ENCODE measurements at places on chromosomes 12 and 14.
A peak's percentile ranks its signal among the peaks of the same experiment; 100 is the strongest.

DNA sequence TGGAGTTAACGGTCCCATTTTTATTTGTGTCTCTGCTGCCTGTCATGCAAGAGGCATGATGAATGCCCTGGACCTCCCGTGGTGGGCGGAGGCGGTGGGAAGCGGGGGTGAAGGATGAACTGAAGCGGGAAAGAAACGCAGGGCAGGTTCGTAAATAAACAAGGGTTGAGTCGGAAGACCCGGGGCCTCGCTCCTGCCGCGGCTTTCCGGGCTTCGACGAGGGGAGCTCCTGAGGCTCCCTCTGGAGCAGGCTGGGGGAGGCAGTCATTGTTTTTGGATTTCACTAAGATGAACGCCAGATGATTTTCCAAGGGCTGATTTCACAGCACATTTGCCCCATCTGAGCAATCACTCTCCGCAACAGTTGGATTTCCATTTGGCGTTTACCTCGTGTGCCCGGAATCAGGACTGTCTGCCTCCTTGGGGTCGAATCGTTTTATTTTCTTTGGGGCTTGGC is 130.2 kb downstream of the SLC38A6 start:
- no peaks in the 10 kb centered on the region for H3K4me1 ChIP-seq
- H3K4me3 ChIP-seq, result no peak overlapping the region
- no peak for DNase-seq
- no peaks in the 10 kb centered on the region for H3K36me3 ChIP-seq

DNA sequence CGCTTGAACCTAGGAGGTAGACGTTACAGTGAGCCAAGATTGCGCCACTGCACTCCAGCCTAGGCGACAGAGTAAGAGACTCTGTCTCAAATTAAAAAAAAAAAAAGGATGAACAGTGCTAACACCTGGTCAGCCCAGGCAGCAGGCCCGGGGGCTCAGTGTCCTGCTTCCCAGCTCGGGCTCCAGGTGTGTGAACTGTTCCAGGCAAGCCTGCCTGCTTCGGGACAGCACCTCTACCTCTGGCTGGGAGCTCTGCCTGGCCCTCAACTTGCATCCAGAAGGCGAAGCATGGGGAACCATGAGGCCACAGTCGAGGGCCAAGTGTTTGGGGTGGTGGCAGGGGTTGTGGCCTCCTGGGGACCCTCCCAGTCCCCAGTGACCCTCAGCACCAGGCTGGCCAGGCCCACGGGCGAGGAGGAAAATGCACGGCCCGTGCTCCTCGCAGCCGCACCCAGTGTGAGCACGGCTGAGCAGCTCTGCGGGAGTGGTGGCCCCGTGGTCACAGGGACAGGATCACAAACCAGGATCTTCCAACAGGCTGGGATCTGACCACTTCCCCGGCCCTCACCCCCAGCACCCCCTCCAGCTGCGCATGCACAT is 15.5 kb downstream of the CDCA4 start:
- DNase-seq, result no peak
- no peaks in the 10 kb centered on the region for H3K36me3 ChIP-seq
- no peak overlapping the region for H3K4me3 ChIP-seq
- H3K27ac ChIP-seq, result no peak overlapping the region
- no peaks in the 10 kb centered on the region for H3K4me1 ChIP-seq

GRCh38 chr12:131920902-131921840 is 7.9 kb upstream of the PUS1 start:
- no peaks in the 10 kb centered on the region for H3K4me1 ChIP-seq
- DNase-seq, result no peak
- H3K27ac ChIP-seq, result no peak overlapping the region
- no peak overlapping the region for H3K4me3 ChIP-seq
- H3K27me3 ChIP-seq, result no peaks in the 10 kb centered on the region

- no peaks in the 10 kb centered on the region for H3K27me3 ChIP-seq
- no peak overlapping the region for H3K4me3 ChIP-seq
- no peaks in the 10 kb centered on the region for H3K4me1 ChIP-seq
- DNase-seq, result no peak
These were observed 285.0 kb upstream of the RGS6 start for GRCh38 chr14:71647086-71647784.

DNA sequence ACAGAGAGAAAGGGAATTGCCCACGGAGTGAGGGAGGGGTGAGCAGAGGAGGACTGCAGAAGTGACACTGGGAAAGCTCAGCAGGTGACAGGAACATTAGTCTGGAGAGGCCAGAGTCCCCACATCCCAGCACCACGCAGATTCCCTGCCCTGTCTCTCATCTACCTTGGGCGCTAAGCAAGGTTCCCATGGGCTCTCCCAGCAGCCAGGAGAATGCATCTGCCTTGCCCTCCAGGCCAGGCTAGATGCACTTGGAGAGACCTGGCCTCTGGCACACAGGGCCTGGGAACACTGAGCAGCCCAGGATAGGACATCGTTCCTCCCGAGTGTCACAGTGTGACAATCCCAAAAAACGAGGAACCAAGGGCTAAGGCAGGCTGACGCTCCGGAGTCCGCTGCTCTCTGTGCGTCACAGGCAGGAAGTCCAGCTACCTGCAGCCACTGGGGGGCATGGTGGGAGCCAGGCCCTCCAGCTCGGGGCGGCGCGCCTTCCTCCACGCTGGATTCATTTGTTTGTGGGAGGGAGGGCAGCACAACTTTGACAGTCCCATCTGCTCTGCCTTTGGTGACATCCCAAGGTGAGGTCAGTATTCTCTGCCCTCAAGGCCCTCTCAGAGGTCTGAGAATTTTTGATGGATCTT is 5.4 kb upstream of the NGB start:
- no peak overlapping the region for H3K27ac ChIP-seq
- no peak for DNase-seq
- no peak overlapping the region for H3K4me3 ChIP-seq
- no peaks in the 10 kb centered on the region for H3K36me3 ChIP-seq
- no peaks in the 10 kb centered on the region for H3K4me1 ChIP-seq

DNA sequence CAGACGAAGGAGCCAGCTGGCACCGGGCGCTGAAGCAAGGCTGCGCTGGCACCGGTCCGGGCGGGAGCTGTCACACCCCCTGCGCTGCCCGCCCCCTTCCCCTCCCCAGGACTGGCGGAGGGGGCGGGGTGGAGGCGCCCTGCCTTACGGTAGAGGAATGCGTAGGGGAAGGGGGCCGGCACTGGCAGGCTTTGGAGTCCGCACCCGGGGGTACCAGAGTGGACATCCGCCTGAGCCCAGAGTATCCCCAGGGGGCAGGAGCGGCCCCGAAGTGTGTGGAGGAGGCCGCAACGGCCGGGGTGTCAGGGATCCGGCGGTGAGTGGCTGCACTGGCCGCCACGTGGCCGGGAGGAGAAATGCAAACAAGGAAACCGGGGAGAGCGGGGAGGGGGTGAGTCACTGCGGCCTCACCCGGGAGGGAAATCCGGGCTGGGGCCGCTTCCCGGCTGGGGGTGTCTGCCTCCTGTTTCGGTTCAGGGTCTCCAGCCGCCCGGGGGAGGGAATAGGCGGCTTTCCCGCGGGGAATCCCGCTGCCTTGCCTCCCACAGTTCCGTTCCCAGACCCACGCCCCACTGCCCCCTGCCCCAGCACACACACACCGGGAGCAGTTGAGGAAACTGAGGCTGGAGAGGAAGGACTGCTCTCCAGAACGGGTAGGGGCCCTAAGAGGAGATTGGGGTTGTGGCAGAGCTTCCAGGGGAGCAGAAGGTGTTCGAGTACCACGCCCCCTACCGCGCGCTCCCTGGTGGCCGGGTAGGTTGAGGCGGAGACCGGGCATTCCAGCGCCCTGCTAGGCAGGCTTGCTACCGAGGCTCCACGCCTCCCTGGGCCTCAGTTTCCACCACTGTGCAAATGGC is at the start of gene RAPGEF3:
Gene RAPGEF3 (minus strand): TSS at position 47 of the 857 bp plus-strand sequence. CDS start 324 bp downstream, outside the sequence.
- no peaks in the 10 kb centered on the region for H3K27me3 ChIP-seq
- H3K36me3 ChIP-seq, result no peaks in the 10 kb centered on the region
- H3K4me1 ChIP-seq, result peaks cover 41% of the 10 kb centered on the region
- peak; percentile 90 for DNase-seq
- H3K4me3 ChIP-seq, result peak within 1 kb of the TSS; percentile 47

GRCh38 chr12:64915242-64915641 is 90.8 kb downstream of the TBC1D30 start:
- no peak overlapping the region for H3K27ac ChIP-seq
- H3K4me3 ChIP-seq, result no peak overlapping the region
- no peaks in the 10 kb centered on the region for H3K4me1 ChIP-seq
- DNase-seq, result no peak

GRCh38 chr14:37474191-37474590 is 120.9 kb downstream of the FOXA1 start:
- H3K27ac ChIP-seq, result no peak overlapping the region
- H3K36me3 ChIP-seq, result no peaks in the 10 kb centered on the region
- no peaks in the 10 kb centered on the region for H3K4me1 ChIP-seq
- H3K27me3 ChIP-seq, result no peaks in the 10 kb centered on the region
- no peak overlapping the region for H3K4me3 ChIP-seq

- H3K27me3 ChIP-seq, result no peaks in the 10 kb centered on the region
- no peaks in the 10 kb centered on the region for H3K36me3 ChIP-seq
- no peak overlapping the region for H3K27ac ChIP-seq
- DNase-seq, result no peak
These were observed 53.1 kb downstream of the TSPAN9 start for GRCh38 chr12:3130057-3130830.

GRCh38 chr12:21323736-21324135 is 11.0 kb downstream of the SLCO1A2 start:
- no peak overlapping the region for H3K27ac ChIP-seq
- H3K4me1 ChIP-seq, result no peaks in the 10 kb centered on the region
- no peaks in the 10 kb centered on the region for H3K36me3 ChIP-seq
- no peaks in the 10 kb centered on the region for H3K27me3 ChIP-seq

- no peak within 1 kb of the TSS for H3K27ac ChIP-seq
- H3K4me1 ChIP-seq, result no peaks in the 10 kb centered on the region
- peak within 1 kb of the TSS; percentile 49 for H3K4me3 ChIP-seq
- DNase-seq, result peak; percentile 20
These were observed at the start of gene SYT1 for GRCh38 chr12:78864403-78864869. SYT1 (plus strand) TSS chr12:78864774.

GRCh38 chr14:103808403-103809001 is 38.9 kb downstream of the PPP1R13B start:
- no peaks in the 10 kb centered on the region for H3K27me3 ChIP-seq
- no peak overlapping the region for H3K4me3 ChIP-seq
- no peaks in the 10 kb centered on the region for H3K4me1 ChIP-seq
- no peak overlapping the region for H3K27ac ChIP-seq
- no peaks in the 10 kb centered on the region for H3K36me3 ChIP-seq

GRCh38 chr14:52693036-52693435 is 2.3 kb downstream of the ERO1A start:
- no peak overlapping the region for H3K27ac ChIP-seq
- DNase-seq, result no peak
- no peaks in the 10 kb centered on the region for H3K27me3 ChIP-seq
- H3K36me3 ChIP-seq, result no peaks in the 10 kb centered on the region
- no peak overlapping the region for H3K4me3 ChIP-seq
- no peaks in the 10 kb centered on the region for H3K4me1 ChIP-seq

GRCh38 chr12:104420868-104421267 is 35.9 kb upstream of the CHST11 start:
- H3K4me1 ChIP-seq, result no peaks in the 10 kb centered on the region
- no peak for DNase-seq
- no peak overlapping the region for H3K4me3 ChIP-seq
- no peak overlapping the region for H3K27ac ChIP-seq

DNA sequence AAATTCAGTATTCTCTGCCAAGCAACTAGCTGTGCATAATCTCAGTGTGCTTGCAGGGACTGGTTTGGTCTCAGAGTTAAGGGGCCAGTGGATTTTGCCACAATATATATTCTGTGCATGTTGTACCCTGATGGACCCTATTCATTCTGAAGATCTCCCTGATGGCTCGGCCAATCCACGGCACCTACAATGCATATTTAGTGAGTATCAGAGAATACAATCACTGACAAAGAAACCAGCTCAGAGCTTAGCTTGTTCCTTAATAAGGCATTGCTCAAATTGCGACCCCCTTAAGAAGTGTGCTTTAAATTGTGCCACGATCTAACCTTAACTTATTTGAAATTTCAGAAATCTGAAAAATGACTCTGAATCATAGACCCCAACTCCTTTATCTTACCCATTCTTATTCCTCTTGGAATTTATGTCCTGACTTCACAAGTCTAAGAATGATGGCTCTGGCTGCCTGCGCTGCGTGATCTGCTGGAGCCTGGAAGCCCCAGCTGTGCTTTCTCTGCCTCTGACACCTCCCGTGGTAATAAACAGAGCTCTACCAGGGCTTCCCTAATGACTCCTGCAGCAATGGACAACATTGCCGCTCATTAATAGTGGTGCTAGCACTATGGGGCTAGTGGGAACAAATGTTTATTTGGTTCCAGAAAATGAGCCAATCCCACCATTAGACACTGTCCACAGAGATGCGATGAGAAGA is 9.0 kb upstream of the DCAF4 start:
- H3K36me3 ChIP-seq, result no peaks in the 10 kb centered on the region
- H3K27ac ChIP-seq, result no peak overlapping the region
- no peaks in the 10 kb centered on the region for H3K27me3 ChIP-seq
- DNase-seq, result no peak
- no peaks in the 10 kb centered on the region for H3K4me1 ChIP-seq

DNA sequence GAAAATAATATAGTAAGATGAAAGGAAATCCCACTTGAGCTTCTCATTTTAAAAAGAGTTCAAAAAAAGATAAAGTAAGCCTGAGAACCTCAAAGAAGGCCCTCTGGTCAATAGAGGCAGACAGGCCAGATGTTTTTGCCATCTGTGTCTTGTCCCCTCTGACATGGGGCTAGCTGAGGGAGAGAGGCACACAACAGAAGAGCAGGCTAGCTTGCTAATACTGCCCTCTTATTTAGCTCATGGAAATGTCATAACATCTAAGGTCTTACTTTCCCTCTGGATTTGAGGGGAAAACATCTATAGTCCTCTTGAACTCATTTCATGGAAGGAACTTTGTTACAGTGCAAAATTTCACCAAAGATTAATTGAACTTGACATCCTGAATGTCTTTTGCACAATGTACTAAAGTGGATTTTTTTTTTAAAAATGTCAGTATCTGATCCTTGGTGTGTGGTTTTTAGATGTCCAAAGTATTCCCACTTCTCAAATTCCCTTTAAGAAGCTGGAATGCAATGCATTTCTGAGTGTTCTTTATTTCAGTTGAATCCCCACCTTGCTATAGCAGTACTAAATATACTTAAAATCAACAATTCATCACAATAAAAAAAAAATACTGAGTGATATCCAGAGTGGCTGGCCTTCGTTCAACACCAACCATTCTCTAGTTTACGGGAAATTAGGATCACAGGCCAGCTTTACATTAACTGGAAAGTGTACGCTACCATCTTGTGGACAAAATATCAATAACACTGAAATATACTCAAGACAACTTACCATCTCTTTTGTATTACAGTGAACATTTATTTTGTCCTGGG is 176.7 kb downstream of the PAH start:
- H3K36me3 ChIP-seq, result no peaks in the 10 kb centered on the region
- DNase-seq, result no peak
- H3K27ac ChIP-seq, result no peak overlapping the region
- H3K4me1 ChIP-seq, result no peaks in the 10 kb centered on the region
- H3K4me3 ChIP-seq, result no peak overlapping the region
- H3K27me3 ChIP-seq, result no peaks in the 10 kb centered on the region

Data from Peyer's patch (tissue), 4 donors.